ENCODE measurements at places on chromosomes 1 and 21.

DNA sequence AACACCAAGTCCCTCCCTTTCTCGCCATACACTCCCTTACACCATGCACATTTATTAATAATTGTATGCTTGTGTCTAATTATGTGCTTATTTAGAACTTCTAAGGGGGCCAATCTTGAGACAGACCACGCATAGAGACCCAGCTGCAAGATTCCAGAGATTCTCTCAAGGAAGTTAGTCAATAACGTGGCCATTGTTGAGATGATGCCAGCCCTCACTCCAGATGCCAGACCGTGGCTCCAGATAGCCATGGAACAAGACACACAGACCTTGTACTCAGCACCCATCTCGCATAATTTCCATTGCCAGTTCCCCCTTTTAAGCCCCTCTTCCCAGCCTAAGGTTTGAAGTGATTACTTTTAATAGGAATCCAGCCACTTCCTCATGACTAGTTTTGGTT is 62.4 kb downstream of the DIRAS3 start:
- no peak for DNase-seq

GRCh38 chr1:48720929-48721328 is 55.8 kb downstream of the BEND5 start:
- DNase-seq, result no peak

- peak; percentile 28 for DNase-seq
Measured at GRCh38 chr1:58293388-58293787, 253.1 kb downstream of the OMA1 start.

GRCh38 chr1:203180611-203181330 is 5.1 kb upstream of the MYBPH start:
- DNase-seq, result no peak

- DNase-seq, result peak; percentile 63
Measured at GRCh38 chr1:93437976-93438605, 9.8 kb upstream of the FNBP1L start.

- peak; percentile 99 for DNase-seq
Measured at GRCh38 chr1:159889821-159890252, 10.1 kb downstream of the CFAP45 start.

DNA sequence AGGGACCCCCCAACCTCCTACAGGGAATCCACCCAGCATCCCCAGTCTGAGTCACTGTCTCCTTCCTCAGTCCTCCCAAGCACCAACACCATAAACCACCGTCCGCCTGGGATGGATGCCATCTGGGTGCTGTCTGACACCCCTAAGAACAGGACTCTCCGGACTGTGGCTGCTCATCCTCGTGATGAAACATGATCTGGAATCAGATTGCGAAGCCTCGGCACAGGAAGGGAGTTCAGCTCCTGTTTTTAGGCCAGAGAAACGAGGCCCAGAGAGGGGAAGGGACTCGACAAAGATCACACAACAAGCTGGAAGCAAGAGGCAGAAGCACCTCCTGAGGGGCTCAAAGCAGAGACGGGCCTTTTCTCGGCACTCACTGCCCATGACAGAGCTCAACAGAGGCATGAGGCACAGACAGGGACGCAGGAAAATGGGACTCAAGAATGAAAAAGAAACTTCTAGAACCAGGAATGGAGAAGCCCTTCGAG is 8.4 kb downstream of the KCNN3 start:
- DNase-seq, result peak; percentile 79

DNA sequence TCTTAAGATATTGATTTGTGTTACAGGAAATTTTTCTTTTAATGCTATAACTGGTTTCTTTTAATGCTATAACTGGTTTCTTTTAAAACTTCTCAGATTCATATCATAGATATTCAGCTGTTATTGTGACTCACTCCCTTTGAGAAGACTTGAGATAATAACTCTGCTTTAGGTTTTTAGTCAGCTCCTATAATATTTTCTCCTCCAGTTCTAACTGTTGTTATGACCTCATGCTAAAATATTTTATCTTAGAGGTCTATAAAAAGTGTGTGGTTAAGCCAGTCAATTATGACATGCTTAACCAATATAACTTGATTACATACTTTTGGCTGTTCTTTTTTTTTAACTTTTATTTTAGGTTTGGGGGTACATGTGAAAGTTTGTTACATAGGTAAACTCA is 280.2 kb downstream of the PTGER3 start:
- DNase-seq, result peak; percentile 66

DNA sequence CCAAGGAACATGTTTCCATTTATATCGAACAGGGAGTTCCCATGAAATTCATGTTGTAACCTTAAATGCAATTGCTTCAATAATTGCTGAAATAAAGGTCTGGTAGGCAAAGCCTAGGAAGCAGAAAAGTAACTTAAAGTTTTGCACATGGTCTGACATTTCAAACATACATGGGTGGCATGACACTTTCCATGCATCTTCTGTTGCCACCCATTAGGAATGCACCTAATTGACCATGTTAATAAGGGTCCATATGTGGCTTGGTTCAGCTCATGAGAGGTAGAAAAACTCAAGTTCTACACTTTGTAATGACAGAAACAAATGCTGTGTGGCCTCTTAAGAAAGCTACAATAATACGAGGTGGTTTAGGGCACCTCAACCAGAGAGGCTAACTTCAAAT is 72.0 kb upstream of the GORAB start:
- DNase-seq, result no peak

DNA sequence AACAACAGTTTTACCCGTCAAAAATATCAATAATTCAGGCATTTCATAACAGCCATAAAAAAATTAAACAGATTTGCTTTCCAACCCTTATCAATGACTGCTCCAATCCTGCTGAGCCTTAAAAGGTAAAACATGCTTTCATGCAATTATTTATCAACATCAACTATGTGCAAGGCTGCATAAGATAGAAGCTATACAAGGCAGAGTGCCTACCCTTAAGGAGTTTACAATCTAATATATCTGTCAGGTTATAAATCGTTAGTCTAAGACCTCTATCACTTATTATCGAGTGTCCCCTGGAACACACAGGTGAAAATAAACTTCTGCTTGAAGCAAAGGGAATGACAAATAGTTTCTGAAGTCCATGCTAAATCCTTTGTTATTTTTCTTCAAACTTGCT is 1.8 kb downstream of the ERRFI1 start:
- DNase-seq, result no peak

DNA sequence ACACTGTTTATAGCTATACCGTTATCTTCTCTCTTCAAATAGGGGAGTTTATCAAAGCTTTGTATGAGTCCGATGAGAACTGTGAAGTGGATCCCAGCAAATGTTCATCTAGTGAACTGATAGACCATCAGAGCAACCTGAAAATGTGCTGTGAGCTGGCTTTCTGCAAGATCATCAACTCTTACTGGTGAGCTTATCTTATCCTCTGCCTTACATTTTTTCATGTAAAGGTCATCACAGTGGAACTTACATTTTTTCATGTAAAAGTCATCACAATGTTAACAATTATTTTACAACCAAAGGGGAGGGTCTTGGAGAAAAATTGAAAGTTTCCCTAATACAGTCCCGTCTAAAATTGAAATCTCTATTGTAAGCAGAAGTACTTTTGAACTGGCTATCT is 45.2 kb downstream of the CLEC20A start:
- DNase-seq, result peak; percentile 74

- peak; percentile 84 for DNase-seq
Measured at GRCh38 chr1:157390651-157391050, 161.7 kb downstream of the FCRL5 start.

DNA sequence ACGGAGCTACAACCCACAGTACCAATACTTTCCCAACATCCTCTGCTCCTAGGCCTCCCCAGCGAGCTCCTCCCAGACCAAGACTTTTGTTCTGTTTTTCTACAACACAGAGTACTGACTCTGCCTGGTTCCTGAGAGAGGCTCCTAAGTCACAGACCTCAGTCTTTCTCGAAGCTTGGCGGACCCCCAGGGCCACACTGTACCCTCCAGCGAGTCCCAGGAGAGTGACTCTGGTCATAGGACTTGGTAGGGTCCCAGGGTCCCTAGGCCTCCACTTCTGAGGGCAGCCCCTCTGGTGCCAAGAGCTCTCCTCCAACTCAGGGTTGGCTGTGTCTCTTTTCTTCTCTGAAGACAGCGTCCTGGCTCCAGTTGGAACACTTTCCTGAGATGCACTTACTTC is 20.6 kb downstream of the PLA2G5 start:
- DNase-seq, result no peak

DNA sequence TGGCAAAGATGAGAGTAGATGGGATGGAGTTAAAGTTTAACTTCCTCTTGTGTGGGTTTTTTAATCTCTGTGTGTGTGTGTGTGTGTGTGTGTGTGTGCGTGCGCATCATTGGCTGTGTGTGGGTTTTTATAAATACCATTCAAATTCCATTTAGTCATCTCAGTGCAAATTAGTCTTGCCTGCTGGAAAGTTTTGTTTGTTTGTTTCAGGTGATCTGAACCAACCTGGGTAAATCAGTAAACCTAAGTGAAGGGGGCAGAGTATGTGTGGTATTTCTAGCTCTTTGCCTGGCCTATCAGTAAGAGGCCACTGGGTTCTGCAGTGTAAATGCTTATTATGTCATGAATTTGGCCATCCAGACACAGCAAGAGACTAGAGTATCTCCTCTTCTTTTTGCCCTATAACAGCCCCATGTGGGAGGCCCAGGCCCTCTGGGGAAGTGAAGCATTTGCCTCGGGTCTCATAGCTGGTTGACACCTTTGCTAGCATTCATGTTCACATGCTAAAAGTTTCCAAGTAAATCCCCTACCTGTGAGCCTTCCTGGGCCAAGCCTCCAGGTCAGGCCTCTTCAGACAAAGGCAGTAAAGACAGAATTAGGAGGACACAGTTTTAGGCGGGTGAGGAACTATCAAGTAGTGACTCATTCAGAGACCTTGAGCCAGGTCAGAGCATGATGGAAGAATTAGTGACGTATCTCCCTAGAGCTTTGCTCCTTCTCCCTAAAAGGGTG is 14.7 kb downstream of the INTS3 start:
- DNase-seq, result peak; percentile 27

GRCh38 chr1:33180911-33181890 is 642 bp downstream of the TRIM62 start:
- DNase-seq, result peak; percentile 67

DNA sequence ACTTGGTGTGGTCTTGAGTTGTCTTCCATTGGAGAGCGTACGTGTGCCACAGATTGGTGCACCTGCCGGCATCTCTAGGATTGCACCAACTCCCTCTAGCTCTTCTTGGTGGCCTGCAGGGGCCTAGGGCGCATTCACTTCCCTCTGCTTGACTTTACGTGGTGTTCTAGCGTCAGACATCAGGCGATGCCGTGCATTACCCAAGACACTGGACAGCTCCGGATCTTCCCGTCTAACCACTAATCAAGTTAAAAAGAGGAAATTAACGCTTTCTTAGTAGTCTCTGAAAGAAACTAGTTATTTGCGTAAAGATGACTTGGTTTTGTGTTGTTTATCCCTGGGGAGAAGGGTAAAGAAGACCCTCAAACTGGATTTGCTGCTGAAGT is 510 bp upstream of the IL10RB start:
- DNase-seq, result peak; percentile 39

- no peak for DNase-seq
Measured at GRCh38 chr1:24903011-24903461, 27.0 kb downstream of the RUNX3 start.

DNA sequence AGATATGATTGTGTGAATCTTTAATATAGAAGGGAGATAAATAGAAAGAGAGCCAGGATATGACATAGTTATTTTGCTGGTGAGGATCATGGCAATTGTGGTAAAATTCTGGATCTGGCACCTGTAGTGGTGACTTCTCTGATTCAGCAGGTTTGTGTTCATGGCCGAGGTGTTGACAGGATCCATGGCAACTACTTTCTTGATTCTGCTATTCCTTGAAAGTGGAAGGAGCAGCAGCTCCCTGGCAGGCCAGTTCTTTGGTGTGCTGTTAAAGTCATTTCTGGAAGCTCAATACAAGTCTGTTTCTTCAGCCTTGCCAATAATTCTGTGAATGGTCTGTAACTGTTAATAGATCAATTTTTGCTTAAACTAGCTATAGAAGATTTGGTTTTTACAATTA is 33.4 kb downstream of the RGS4 start:
- DNase-seq, result no peak

GRCh38 chr1:156281693-156282478 is 739 bp downstream of the SMG5 start:
- DNase-seq, result peak; percentile 31

DNA sequence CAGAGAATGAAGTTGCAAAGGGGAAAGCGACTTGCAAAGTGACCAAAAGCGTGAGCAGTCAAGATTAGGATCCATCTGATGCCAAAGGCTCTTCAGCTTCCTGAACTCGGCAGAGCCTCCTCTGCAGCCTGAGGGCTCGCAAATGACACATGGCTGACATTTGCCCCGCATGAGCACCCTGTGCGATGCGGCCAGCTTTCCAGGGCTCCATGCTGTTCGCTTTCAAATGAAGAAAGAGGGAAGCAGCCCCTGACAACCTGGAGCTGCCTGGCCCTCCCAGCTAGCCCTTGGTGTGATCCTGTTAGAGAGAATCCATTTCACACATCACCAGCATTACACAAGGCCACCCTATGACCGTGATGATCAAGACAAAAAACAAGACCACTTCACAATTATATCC is 20.2 kb upstream of the FAM131C start:
- DNase-seq, result no peak

GRCh38 chr1:185073725-185074124 is 28.4 kb downstream of the RNF2 start:
- DNase-seq, result no peak

DNA sequence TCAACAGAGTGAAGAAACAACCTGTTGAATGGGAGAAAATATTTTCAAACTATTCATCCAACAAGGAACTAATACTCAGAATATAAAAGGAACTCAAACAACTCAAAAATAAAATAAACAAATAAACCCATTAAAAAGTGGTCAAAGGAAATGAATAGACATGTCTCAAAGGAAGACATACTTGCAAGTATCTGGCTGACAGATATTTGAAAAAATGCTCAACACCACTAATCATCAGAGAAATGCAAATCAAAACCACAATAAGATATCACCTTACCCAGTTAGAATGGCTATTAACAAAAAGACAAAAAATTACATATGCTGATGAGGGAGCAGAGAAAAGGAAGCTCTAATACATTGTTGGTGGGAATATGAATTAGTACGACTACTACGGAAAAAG is 38.2 kb downstream of the TNFSF4 start:
- peak; percentile 37 for DNase-seq

- DNase-seq, result peak; percentile 89
Measured at GRCh38 chr1:200488375-200489165, 78.7 kb upstream of the ZNF281 start.

DNA sequence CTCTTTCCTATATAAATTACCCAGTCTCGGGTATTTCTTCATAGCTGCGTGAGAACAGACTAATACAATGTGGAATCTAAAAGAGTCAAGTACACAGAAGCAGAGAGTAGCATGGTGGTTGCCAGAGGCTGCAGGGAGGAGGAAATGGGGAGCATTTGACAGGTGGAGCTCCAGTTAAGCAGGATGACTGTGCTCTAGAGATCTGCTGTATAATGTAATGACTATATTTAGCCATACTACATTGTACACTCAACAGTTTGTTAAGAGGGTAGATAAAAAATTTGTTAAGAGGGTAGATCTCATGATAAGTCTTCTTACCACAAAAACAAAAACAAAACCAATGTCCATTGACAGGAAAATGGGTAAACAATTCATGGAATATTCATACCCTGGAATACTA is 82.1 kb downstream of the MT1HL1 start:
- DNase-seq, result no peak

Data from EH (cell line).